ENCODE measurements at places on chromosomes 3 and 15.

- no peak for DNase-seq
These were observed 163.0 kb downstream of the OCA2 start for GRCh38 chr15:27936164-27936563.

DNA sequence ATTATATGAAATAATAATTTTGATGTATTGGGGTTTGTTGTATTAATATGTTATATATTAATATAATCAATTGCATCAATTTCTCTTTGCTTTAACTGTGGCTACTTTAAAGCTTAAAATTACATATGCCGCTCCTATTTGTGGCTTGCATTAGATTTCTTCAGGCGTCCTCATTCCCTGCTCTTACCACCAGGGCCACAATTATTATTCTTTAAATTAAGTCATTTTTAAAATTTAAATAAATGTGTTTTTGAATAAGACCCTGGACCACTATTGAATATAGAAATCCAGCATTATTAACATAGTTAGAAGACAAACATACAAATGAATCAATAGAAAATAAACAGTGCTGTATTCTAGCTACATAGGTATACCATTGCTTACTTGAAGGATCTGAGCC lies 55.5 kb upstream of the SNTN start:
- DNase-seq, result no peak

- DNase-seq, result no peak
These were observed 168.9 kb downstream of the MEIS2 start for GRCh38 chr15:36931434-36931833.

DNA sequence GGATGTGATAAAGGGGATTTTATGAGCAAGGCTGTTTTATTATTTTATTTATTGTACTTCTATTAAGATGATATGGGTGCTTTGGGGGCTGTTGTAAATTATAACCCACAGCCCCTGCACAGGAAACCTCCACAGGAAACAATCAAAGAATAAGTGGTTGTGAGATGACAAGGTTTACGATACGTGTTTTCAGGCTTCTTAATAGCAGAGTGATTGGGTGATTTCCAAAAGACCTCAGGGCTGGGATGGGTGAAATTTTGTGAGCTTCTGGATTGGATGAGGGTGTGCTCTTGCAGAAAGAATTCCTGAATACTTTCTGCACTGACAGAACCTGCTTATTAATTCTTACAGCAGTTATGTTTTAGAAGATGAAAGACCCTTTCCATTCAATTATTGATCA lies 21.4 kb downstream of the CHL1 start:
- DNase-seq, result no peak

- DNase-seq, result no peak
These were observed 1.7 kb upstream of the PPARG start for GRCh38 chr3:12286927-12287726.

DNA sequence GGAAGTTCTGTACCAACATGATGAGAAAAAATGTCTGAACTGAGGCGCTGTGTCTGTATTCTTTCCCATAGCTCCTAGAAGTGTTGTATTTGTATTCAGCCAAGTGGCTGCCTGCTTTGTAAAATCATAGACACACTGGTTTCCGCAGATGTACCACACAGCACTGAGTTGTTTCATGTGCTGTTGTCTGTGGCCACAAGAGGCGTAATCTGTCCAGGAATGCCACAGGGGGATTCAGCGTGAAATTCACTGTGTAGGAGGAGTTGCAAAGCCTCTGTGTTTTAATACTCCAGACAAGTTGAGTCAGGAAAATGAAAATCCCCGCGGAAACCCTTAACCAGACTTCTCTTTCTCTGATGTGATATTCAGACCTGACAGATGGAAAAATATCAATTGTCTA lies 462.2 kb downstream of the NSUN3 start:
- DNase-seq, result no peak

GRCh38 chr3:65672871-65673815 lies 365.6 kb downstream of the MAGI1 start:
- no peak for DNase-seq

DNA sequence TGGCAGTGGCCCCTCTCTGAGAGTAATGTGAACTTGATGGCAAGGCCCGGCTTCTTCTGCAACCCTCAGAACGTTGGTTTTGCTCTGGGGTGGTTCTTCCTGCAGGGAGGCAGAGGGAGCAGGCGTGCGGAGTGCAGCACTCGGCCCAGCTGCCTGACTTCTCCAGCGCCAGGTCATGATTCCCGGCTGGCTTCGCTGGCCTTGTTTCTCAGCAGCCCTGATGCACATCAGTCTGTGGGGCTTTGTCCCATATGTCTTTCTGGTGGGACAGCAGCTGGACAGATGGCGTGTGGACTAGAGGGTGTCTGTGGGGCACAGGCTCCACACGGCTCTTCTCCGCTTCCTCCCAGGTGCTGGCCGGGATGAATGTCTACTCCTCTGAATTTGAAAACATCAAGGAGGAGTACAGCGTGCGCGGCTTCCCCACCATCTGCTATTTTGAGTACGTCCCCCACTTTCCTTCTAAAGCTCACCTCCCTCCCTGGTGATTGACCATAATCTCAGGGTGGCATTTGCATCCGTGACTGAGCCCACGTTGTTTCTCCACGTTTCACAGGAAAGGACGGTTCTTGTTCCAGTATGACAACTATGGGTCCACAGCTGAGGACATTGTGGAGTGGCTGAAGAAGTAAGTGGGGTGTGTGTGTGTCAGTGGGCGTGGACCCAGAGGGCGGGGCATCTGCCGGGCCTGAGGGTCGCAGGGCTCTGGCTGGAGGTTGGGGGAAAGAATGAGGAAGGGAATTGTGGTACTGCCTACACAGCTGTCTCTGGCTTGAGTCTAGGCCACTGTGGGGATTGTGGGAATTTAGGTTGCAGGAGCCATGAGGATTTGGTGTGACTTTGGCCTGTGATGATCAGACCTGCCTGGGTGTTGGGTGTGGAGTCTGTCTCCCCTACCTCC lies 57.1 kb downstream of the PDIA5 start:
- DNase-seq, result no peak

DNA sequence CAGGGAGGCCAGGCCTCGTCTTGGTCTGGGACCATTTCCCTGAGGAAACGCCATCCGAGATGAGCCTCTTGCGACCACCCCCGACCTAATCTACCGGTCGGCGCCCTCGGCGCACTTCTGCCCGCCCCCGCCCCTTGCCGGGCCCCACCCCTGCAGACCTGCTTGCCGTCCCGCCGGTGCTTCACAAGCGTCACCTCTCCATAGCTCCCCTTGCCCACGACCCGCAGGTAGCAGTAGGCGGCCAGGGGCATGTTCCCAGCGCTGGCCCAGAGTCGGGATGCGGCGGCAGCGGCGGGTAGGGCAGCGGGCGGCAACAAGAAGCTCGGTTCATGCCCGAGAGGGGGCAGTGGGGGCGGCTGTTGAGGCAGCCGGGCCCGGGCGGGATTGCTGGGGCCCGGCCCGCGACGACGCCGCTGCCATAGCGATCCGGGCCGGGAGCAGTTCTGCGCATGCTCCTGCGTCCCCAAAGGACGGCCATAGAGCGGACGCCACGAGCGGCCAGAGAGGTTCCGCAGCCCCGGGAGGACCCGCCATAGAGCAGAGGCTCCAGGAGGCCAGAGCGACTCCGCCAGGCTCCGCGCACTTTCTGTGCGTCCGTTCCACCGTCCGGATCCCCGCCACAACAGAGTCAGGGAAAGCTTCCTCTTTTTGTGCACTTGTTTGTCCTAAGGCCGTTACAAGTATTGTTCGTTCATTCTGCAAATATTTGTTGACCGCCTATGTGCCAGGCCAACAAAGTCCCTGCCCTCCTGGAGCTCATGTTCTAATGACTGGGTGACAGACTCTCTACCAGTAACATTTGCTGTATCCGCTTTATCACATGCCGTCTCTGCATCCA lies at the start of gene NEK4:
Gene NEK4 (minus strand): TSS at position 445 of the 838 bp plus-strand sequence. CDS start 194 bp downstream, at position 251.
- peak; percentile 87 for DNase-seq

DNA sequence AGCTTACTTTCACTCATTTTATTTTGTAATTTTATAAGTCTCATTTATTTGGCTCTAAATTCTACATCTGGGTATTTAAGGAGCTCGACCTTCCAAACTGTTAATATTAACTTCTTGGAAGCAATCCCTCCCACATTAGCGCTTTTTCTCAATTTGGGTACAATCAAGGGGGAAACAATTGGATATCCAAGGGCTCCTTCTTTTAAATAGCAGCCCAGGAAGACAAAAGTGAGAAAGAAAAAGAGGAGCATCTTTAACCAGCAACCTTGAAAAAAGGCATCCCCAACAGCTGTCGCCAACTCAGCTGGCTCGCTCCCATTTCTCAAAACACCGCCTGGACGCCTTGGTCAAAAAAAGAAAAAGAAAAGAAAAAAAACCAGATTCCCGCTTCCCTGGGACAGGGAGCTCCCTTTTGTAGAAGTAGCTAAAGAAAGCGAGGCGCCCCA lies 873 bp downstream of the C3orf70 start:
- DNase-seq, result no peak

DNA sequence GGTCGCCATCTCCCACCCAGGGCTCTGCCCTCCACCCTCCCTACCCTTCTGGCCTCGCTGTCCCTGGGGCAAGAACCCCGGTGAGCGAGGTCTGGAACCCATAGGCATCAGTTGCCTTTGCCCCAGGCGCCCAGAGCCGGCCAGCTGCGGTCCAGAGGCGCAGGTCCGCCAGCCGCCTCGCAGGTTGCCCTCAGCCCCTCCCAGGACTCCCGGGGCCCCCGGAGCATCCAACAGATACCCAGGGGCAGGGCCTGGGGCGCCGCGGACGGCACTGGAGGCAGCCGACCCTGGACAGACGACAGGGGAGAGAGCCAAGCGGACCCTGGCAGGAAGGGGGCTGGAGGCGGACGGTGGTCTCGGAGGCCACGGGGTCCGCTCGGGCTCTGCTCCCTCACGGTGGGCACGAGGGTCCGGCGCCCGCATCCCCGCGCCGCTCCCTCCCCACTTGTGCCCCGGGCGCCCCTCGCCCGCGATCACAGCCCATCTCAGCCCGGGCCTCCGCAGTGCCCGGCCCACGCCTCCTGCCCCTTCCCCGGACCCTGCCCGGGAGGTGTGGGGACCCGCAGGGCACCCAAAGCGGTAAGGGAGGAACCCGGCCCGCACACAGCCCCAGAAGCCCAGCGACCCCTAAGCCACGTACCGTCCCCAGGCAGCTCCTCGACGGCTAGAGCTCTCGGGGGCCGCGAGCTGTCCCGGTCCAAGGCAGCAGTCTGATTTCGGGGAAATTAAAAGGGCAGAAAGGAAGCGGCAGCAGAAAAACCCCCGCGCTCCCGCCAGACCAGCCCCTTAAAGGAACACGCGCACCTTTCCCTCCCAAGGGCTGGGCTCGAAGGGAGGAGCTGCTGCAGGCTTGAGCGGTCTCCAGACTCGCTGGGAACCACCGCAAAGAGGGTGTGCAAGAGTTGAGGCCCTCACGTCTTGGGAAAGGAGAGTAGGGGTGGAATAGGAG lies at the start of gene HAPLN3:
Gene HAPLN3 (minus strand): TSS at position 726 of the 949 bp plus-strand sequence. CDS start 8,246 bp downstream, outside the sequence.
- peak; percentile 62 for DNase-seq

GRCh38 chr3:127652246-127652995 lies 20.3 kb upstream of the ABTB1 start:
- DNase-seq, result no peak

- DNase-seq, result no peak
These were observed 142.7 kb downstream of the MEGF11 start for GRCh38 chr15:66110864-66111263.

DNA sequence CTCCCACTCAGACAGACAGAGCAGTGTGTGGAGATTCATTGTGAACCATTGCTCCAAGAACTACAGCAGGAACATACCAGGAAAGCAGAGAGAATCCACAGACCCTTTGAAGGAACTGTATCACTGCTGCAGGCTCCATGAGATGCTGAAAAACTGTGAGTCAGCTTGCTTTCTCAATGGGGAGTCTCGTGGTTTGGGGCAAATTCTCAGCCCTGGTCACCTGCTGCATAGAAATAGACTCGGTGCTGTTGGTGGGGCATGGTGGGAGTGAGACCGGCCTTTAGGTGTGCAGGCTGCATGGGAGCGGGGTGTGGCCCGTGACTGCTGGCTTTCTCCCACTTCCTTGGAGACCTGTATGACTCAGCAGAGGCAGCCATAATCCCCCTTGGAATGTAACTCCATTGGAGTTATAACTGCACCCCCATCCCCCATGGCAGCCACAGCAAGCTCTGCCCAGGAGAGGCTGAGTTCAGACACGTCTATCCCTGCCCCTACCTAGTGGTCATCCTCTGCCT lies 35.6 kb downstream of the ALCAM start:
- DNase-seq, result no peak

GRCh38 chr15:53462651-53463050 lies 296.8 kb downstream of the WDR72 start:
- DNase-seq, result no peak

DNA sequence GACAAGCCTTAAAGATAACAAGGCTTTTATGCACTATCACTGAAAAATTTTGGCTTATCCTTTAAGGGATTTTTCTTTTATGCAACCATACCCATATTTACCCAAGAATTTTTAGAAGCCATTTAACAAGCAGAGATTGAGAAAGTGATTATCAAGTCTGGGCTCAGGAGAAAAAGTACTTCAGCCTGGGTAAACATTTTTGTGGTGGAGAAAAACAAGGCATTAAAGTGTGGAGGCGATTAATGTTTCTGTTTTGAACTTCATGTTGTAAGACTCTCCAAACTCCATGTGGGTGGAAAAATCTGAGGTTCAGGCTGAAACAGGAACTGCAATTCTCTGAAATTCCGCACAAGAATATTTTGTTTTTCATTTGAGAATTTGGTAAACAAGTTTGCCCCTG lies 260.4 kb upstream of the KCNMB2 start:
- no peak for DNase-seq

- DNase-seq, result no peak
These were observed 1.9 kb upstream of the CCDC9B start for GRCh38 chr15:40342416-40343320.

DNA sequence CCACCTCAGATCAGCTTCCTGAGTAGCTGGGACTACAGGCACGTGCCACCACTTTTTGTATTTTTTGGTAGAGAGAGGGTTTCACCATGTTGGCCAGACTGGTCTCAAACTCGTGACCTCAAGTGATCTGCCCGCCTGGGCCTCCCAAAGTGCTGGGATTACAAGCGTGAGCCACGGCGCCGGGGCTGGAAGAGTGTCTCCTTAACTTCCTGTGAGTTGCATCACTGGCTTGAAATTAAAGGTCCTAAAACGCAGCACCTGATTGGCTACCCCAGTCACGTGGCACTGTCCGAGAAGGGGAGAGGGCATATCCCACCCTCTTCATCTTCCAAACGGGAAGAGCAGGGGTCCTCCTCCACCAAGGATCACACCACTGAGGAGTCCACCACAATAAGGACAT lies 5.5 kb upstream of the FAM174B start:
- DNase-seq, result no peak

DNA sequence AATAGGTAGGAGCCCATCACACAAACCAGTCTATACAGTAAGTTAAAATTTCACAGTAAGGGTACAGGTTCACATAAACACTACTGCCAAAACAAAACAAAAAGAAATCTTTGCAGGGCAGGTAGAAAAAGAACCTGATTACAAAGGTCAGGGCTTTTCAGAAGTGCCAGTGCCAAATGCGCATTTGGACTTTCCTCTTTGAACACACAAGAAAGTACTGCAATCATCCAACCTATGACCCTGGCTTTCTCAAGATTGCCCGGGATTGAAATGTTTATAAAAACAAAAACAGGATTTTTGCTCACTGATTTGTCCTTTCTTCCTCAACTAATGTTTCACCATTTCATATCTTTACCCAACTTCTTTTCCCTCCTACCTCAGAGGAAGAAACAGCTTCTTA lies 47.4 kb downstream of the CBLB start:
- DNase-seq, result no peak

- no peak for DNase-seq
These were observed 25.9 kb downstream of the RAD18 start for GRCh38 chr3:8937064-8938020.

All from stimulated activated CD8-positive, alpha-beta memory T cell treated with anti-CD3 and anti-CD28 coated beads, Interleukin-15, amount 100 ng/mL, for 48 hours (primary cell).